EL (cell line): ENCODE measurements at places on chromosomes 16 and 17.

DNA sequence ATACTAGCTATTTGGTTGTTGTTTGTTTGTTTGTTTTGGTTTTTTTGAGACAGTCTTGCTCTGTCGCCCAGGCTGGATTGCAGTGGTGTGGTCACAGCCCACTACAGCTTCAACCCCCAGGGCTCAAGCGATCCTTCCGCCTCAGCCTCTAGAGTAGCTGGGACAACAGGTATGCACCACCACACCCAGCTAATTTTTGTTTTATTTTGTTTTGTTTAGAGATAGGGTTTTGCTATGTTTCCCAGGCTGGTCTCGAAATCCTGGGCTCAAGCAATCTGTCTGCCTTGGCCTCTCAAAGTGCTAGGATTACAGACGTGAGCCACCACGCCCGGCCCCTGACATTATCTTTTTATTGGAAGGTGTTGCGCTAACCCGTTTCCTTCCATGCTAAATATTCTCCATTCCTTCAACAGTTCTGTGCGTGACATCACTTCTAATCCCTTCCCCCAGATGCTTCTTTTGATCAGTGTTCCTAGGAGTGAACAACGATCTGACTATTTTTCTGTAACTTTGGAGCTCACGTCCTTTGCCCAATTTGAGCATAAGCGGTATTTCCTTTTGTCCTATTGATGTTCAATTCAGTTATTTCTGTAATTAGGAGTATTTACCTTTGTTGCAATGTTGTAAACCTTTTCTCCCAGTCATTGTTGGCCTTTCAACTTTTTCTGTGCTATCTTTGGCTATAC is 30.2 kb upstream of the EMP2 start:
- DNase-seq = no peak

- DNase-seq = no peak
Measured at GRCh38 chr17:8856869-8857575, 10.5 kb downstream of the PIK3R6 start.

DNA sequence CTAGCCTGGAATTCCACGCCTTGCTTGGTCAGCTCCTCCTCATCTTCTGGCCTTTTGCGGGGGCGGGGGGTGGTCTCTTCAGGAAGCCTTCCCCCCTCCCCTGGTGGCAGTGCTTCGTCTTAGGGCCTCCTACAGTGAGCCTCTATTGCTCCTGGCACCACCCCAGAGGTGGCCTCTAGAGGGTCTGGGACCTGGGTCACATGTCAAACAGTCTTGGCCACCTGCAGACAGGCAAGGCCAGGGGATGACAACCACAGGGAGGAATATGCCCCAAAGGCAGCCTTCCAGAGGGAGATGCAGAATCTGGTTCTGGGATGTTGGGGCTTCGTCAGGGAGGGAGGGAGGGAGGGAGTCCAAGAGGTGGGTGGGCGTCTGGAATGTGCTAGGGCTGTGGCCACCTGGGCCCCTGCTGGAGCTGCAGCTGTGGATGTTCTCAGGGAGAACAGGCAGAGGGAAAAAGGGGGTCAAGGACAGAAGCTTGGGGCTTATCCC is 50.6 kb downstream of the SMPD3 start:
- no peak for DNase-seq

- DNase-seq = no peak
Measured at GRCh38 chr16:11367483-11367906, 22.2 kb downstream of the RMI2 start.

- DNase-seq = no peak
Measured at GRCh38 chr17:27518545-27519521, 62.6 kb downstream of the KSR1 start.

GRCh38 chr17:32903774-32904673 is 23.9 kb upstream of the TMEM98 start:
- no peak for DNase-seq
